ENCODE measurements at places on chromosomes 2 and 18.

DNA sequence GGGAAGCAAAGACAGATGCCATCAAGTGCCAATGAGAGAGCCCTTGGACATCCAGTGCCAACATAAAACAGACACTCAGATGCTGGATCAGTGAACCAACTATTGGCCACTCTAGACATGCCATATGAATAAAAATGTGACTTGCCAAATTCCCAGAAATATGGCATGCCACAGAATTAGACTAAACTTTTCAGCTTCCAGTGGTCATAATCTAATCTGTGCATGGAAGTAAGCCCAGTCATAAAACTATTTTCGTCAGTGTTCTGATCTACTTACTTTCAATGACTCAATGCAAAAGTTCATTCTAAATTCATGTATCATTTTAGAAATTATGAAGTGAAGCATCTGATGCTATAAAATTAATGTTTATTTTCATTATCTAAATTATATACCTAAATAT, 1506.2 kb upstream of the NXPH2 start:
- DNase-seq = no peak

DNA sequence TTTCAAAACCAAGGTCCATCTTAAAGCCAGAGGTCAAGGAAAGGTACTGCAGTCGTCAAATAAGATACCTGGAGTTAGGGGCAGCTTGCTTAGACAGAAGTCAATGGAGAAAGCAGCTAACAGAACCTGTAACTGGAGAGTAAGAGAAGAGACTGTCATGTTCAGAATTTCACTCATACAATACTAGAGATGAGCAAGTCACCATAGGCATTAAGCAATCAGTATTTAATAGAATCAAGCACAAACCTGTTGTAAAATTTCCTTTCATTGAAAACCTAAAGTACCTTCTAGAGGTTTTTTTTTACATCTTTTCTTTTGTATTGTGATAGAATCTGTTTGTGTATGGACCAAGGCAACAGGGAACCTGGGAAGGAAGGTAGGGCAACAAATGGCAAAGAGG, 183.4 kb upstream of the ERBB4 start:
- no peak for DNase-seq

- DNase-seq = no peak
These were observed 617.5 kb upstream of the SOX11 start for GRCh38 chr2:5074733-5075132.

- no peak for DNase-seq
These were observed 4.8 kb downstream of the UGP2 start for GRCh38 chr2:63846487-63846886.

DNA sequence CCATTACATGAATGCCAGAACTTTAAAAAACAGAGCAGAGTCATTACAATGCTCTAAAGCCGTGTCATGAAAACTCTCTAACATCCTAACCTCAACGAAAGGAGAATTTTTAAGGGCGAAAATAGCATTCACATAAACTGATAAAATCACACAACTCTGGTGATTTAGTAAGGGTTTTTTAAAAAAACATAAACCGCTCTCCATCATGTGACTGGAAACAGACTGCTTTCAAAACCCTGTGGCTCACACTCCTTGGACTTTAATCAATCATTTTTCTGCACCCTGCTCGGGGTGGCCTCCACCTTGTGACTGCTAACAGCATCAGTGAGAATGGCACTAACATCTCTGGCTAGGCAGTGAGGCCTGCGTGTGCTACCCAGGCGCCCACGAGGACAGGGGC, 12.1 kb downstream of the DOCK10 start:
- peak; percentile 31 for DNase-seq

DNA sequence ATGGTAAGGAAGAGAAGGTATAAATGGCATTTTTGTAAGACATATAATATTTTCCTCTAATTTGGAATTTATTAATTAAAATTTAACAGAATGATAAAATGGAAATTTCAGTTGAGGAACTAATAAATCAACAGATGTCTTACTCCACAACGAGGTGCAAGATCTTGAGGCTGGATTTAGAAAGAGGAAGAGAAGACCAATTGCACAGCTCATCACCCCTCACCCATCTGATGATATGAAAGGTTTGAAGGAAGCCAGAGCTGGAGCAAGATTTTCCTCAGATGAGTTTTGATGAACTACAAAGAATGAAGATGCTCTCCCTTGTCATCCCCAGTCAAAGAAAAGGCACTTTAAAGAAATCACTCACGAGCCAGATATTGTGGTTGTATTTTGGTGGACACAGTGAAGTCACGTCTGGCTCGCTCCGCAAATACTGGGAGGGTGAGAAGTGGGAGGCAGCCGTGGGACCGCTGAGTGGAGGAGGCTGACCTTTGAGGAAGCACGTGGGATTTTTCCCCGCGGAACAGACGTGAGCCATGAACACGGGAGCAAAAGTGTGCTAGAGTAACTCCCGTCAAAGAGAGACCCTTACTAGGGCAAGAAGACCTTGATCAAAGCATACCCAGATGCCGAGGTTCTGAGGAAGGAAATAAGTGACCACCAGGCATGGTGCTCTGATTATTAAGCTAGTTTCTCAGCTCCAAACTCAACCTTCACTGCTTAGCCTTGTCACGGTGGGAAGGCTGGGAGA, 511.4 kb downstream of the RNF144A start:
- no peak for DNase-seq

DNA sequence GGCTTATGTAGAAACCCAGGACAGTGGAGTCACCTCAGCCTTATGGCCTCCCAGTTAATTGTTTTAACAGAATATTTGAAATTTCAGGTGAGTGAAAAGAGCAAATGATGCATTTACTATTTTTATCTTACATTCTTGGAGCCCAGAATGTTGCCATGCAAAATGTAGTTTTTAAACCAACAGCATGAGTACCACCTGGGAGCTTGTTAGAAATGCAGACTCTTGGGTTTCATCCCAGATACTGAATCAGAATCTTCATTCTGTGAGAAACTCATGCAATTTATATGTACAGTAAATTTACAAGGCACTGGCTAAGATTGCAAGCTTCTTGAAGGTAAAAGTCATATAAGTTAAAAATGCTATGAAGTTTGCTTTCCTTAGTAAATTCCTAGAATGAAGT, 654.5 kb upstream of the CDH2 start:
- DNase-seq = no peak

DNA sequence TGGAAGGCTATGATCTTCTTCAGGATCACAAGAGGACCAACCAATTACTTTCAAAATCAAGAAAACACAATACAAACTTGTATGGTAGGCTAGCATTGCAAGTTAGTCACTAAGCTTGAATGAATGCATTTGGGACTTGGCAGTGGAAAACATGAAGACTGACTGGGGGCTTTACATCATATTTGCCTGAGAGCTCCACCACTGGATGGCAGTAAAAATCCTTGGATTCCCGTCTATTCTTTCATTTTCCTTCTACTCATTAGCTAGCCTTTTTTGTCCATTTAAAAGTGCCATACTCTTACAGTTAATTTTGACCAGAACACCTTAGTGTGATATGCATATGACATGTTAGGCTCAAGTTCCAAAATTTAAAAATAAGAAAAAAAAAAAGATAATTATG, 63.5 kb upstream of the RASGRP3 start:
- DNase-seq = no peak

DNA sequence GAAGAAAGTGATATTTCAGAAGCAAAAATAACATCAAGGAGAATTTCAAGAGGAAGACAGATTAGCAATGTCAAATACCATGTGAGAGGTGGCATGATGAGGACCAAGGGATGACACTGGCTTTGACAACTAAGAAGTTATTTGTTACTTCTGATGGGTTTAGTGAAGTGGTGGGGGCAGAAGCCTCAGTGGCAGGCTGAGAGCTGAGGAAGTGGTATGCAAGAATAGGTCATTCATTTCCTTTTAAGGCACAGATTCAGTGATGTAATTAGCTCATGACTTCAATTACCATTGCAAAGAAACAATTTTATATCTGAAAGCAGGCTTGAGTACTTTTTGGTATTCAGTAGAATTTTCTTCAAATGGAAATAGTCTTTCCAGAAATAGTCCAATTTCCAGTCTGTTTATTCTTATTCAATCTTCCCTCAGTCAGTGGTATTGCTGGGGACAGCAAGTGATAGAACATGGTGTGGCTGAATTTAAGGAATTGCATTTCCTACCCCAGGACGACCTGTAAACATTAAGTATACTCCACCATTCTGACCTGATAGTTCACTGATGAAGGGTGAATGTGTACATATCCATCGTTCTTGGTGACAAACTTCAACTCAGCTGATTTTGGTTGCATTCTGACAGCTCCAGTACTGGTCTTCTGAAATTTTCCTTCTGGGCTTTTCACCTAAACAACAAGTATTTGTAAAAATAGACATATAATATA, 28.2 kb downstream of the GEMIN6 start:
- DNase-seq = no peak

DNA sequence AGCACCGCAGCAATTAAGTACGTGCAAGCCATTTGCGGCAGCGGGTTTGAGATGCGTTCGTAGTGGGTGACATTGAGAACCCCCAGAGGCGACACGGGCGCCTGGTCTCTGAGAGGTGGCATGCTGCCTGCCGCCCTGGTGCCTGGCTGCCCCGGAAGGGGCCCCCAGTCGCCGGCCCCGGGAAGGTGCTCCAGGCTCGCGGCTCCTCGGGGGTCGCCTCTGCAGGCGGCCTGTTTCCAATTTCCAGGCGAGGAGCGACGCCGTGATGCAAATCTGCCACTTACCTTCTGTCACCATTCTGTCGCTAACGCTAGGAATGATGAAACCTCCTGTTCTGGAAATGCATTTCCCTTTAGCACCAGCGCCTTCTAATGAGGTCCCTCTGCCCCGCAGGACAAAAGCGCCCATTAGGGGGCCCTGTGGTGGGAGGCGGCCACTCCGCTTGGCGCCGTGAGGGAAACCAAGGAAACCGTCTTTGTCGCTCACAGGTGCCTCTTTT, 13.0 kb downstream of the KIF5C start:
- DNase-seq = peak; percentile 19

DNA sequence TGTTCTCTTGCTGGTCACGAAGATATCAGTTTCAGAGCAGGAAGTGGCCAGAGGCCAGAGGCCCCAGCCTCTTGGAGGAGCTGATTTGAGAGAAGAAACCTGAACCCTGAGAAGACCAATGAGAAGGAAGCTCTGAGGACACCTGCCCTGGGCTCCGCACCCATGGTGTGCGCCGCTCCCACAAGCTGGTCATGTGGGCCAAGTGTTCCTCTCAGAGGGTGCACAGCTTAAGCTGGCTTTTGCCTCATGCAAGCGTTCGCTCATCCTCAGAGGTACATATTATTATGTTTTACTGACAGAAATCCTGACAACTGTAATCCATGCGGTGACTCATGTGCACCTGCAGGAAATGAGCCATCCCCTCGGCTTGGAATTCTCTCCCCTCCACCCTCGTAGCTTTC, 316.1 kb upstream of the MYT1L start:
- peak; percentile 31 for DNase-seq

- DNase-seq = no peak
These were observed 3.1 kb downstream of the EVA1A start for GRCh38 chr2:75557474-75558133.

DNA sequence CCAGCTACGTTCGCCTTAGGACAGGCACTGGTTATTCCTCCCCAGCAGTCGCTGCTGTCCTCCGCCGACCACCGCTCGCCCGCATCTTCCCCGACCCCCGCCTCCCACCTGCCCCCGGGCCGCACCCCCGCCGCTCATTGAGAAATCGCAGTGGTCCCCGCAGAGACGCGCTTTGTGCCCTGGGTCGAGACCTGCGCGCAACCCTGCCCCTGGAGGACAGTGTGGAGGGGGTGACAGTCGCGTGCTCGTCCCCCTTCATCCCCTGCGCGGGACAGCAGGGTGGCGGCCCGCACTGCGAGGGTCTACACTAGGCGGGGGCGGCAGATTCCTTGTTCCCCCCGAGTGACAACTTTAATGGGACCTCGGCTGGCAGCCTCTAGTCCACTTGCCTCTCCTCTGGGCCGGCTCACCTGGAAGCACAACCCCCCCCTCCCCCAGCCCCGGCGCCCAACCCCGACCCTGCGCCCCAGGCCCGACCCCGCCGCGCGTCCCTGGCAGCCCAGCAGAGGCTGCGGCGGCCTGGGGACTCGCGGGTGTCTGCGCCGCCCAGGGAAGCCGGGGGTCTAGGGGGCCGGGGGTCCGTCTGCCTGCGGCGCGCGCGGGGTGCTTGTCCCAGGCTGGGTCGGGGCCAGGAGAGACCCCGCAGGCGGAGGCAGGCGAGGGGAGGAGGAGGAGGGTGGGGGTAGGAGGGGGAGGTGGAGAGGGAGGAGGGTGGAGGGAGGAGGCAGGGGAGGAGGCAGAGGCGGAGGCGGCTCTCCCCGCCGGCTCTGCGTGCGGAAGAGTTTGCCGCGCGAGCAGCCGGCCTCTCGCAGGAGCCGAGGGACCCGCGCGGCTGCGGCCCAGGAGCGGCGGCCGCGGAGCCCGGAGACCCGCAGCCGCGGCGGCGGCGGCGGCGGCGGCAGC, at the start of gene NPAS2:
Gene NPAS2 (plus strand): TSS at position 770 of the 903 bp plus-strand sequence. CDS start 84,616 bp downstream, outside the sequence.
- peak; percentile 52 for DNase-seq

DNA sequence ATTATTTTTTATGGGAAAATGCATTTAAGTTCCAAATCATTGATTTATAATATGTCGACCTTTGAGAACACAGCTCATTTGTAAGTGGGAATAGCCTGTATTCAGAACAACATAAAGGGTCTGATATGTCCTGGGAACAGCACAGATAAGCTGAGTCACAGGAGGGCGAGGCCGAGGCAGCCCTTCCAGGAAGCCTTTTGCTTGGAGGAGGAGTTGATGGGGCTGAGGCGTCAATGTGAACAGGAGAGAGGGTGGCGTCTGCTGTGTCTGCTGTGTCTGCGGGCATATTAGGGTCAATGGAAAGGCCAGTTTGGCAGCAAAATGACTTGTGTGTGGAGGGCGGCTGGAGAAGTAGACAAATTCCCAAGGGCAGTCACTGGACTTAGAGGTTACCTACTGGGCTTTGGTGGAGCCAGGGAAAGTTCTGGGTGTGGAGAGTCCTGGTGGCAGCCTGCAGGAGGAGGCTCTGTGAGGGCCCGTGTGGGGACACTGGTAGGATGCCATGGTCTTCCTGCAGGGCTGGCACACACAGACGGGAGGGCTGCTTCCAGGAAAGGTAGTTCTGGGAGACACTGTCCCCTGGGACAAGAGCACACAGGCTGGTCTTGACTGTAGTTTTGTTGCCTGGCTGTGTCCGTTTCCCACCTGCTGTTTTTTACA, 128.1 kb downstream of the GLI2 start:
- no peak for DNase-seq

DNA sequence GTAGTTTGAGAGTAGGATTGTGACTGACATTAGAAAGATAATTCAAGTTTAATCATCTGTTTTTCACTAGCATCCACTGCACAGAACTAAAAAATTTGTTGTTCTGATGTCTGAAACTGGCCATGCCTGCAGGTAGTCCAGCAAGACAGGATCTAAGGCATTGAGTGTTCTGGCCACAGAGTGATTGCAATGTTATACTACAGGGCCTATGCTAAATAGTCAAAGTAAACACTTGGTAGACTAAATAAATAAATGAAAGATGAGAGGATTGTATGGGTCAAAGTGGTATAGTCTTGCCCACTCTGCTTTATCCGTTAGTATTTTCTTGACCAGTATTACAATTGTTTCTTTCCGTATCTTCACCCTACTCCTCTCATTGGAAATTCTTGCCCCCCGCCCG, 27.6 kb upstream of the FANCL start:
- no peak for DNase-seq

GRCh38 chr2:45241061-45241561, 231.9 kb upstream of the SIX2 start:
- DNase-seq = no peak

- no peak for DNase-seq
These were observed 138.0 kb upstream of the CDCA7 start for GRCh38 chr2:173216668-173217067.

Measured in CD4-positive, alpha-beta T cell treated with Interleukin-6 for 4 hours (primary cell).